ENCODE measurements at places on chromosomes 3 and 15.

DNA sequence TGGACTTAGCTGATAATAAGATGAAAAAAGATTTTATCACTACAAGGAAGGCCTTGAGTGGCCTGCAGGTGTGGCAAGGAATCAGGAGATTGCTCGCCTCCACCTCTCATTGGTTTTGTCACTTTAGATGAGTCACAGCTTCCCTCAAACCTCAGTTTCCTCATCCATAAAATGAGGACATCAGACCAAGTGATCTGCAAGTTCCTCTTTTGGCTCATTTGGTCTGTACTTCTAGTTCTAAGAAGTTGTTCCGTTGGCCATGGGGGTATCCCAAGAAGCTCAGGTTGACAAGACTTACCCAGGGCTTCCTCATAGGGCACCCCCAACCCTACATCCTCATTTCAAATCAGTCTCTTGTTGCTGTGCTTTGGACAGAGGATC lies 254.1 kb downstream of the UACA start:
- no peak for DNase-seq

DNA sequence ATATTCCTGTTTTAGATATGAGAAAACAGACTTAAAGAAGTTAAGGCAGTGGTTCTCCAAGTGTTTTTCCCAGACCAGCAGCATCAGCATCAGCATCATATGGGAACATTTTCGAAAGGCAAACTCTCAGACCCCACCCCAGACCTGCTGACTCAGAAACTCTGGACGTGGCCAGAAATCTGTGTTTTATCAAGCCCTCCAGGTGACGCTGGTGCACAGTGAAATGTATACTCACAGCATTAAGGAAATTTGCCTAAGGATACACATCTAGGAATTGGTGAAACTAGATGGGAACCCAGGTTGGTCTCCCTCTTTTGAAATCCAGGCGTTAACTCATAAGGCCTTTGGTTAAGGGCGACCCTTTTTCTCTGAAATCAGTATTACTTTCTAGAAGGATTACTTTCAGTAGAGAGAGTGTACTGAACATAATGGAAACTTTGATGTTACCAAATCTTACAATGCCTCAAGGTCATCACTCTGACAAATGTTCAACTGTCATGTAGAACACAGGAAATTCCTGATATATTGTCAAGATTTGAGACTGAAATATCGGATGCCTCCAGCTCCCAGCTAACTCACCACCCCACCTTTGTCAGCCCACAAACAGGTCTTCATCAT lies 910.2 kb downstream of the ROBO1 start:
- no peak for DNase-seq

GRCh38 chr15:80562033-80562432 lies 133.1 kb upstream of the ABHD17C start:
- DNase-seq, result no peak

DNA sequence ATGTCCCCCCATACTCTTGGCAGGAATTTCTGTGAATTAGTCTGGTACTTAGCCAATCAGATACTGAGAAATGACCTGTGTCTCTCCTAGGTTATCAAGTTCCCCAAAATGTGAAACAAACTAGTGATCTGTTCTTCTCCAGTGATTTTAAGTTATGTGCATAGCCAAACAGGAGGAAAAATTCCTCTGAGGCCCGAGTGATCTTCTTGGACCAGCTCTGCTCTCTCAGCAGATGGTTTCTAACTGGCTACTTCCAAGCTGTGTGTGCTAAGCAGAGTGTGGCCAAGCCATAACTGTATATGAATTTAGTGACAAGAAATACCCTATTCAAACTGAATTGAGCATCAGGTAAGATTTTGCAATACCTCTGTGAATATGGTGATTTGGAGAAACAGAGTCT lies 89.5 kb downstream of the GREM1 start:
- no peak for DNase-seq

DNA sequence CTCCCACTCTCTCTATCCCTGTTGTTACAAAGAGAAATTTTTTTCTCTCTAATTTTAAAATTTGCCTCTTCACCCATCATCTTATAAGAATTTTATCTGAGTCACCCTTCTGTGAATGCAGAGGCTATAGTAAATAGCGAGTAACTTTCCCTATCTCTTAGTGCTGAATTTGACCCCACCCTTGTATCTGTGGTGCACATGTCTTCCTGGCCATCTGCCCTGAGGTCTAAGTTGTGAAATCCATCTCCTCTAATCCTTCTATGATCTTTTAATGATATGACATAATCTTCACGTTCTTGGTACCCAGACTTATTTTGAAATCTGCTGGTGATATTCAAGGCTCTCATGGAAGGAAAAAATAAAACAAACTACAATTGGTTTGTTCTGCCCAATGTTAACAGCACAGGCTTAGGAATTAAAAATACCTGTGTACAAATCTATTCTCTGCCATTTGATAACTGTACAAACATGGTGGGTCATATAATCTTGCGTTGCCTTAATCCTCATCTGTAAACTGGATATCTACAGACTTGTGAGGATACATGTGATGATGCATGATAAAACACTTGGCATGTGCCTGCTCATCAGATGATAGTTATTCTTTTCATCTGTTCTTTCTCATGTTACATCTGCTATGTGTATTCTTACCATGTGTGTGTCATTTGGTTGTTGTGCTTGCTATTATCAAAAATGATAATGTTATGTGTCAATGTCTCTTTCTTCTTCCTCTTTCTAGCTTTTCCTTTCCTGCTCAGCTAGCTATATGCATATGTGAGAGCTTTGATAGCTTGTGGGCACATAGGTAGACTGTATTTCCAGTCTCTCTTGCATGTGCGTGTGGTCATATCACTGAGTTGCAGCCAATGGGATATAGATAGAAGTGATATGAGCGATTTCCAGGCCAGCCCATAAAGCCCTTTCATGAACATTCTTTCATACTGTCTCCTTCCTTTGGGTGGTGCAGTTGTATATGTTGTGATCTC lies 13.7 kb upstream of the CCR3 start:
- no peak for DNase-seq

GRCh38 chr15:62793752-62794144 lies 248.8 kb upstream of the TPM1 start:
- DNase-seq, result no peak

DNA sequence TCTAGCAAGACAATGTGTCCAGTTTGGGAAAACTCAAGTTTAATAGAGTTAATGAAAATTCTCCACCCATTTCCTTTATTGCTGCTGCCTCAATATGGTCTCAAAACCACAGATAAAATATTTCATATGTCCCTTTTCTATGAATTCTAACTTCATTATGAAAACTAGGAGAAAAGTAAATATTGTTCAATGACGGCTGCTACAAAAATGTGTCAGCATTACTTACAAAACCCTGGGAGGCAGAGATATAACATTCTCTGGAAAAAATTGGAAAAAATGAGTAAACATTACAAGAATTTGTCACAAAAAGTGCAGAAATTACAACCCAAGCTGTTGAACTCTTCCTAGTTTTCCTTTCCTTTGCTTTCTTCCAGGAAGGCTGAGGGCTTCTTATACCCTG lies 22.2 kb upstream of the FBN1 start:
- no peak for DNase-seq

DNA sequence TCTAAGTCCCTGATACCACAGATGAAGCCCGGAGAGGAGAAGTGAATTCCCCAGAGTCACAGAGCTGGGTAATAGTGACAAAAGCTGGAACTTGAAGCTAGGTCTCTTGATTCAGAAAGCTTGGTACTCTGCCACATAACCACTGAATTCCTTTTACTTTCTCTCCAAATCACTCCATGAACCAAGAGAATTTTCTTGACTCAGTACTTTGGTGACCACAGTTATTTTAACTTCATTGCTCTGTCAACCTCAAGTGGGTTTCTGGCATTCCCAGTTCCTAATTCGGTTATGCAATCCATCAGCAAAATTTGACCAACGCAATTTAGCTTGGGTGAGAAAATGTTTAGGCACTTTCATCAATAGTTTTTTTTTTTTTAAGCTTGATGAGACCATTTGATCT lies 61.0 kb upstream of the PPARG start:
- no peak for DNase-seq

DNA sequence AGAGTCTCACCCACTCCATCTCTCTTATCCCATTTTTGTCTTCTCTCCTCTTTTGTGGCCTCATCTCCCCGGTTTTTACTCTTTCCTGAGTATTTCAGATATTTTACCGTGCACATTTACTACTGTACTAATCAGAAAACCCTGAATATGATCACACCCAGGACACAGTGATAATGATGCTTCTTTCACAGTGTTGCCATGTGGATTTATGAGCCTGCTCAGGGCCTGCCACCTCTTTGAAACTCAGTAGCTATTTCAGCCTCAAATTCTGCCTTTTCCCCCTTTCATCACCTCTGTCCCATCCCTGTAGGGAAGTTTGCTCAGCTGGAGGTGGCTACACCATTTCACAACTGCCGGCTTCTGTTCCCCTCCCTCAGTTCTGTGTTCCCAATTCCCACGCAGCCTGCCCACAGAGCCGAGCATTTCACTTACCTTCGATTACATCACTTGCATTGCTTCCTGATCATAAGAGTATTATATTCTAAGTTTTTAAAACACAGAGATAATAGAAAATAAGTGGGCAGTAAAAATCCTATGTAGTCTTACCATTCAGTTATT lies 33.2 kb downstream of the ARNT2 start:
- DNase-seq, result no peak

DNA sequence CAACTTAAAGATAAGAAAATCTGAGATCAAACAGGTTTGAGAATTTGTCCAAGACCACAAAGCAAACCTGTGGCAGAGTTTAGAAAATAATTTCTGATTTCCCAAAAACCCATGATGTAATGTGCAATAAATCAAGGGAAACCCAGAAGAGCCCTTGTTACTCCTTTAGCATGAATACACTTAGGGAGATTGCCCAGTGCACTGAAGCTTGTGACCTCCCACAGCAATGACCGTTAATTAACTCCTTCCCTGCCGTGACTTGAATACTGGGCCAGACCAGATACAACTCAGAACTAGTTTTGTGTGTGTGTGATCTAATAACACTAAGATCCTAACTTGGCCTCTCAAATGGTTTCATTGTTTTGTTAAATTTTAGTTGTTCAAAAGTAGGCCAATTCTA lies 2.5 kb downstream of the PRKAR2A start:
- DNase-seq, result no peak

DNA sequence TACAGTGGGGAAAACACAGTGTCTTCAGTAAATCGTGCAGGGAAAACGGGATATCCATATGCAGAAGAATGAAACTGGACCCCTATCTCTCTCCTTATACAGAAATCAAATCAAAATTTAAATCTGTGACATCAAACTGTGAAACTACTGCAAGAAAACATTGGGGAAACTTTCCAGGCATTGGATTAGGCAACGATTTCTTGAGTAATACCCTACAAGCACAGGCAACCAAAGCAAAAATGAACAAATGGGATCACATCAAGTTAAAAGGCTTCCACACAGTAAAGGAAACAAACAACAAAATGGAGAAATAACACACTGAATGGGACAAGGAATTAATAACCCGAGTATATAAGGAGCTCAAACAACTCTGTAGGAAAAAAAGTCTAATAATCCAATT lies 165.3 kb downstream of the PLCL2 start:
- no peak for DNase-seq

- no peak for DNase-seq
These were observed 73.7 kb downstream of the IGSF11 start for GRCh38 chr3:118960876-118961450.

GRCh38 chr3:70179111-70179510 lies 133.3 kb downstream of the MDFIC2 start:
- DNase-seq, result peak; percentile 1

GRCh38 chr3:46966811-46967210 lies 9.7 kb downstream of the CCDC12 start:
- DNase-seq, result no peak

GRCh38 chr15:91132079-91132478 lies 32.0 kb downstream of the SV2B start:
- no peak for DNase-seq

DNA sequence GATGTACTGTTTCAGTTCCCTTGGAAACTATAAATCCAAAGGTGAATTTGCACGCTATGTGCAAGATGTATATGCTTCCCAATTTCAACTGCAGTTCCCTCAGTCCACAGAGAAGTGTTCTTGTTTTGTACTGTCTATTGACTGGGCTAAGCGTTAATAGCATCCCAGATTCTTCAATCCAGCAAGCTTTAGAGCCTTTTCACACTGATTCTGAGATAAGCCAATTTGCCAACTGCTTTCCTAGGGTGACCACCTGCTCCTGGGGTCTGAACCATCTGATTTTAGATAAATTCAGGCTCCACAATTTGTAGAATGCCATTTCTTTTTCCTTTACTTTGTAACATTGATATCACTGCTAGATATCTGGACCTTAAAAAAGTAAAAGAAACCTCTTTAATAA lies 340.1 kb downstream of the PTPRG start:
- no peak for DNase-seq

DNA sequence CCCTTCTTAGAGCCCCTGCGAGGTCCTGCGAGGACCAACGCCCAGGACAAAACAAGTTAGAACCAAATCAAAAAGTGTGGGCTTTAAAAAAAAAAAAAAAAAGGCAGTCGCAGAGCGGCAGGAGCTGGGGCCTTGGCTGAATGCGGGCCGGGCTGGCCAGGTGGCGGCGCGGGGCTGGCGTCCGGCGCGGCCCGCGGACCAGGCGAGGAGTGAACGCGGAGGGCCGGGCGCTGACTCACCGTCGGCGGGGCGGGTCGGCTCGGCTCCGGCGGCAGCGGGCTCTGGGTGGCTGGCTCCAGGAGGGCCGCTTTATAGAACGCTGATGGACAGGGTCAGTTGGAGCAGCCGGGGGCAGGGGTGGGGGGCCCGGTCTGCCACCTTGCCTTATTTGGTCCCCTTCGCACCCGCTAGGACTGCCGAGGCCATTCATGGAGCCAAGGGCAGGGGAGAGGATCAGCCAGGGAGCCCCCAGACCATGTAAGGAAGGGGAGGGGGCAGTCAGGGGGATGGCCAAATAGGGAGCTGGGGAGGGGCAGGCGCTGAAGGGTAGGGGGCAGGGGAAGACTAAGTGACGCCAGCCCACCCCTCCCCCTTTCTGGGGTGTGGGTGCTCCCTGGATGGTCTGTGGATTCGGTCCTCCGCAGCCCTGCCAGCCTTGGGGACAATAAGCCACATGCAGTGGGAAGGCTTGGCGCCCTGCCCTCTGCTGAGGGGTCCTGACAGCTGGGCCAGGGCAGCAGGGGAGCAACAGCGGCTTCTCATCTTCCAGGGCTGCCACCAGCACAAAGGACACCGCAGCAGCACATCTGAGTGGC lies at the start of gene ACTC1:
Gene ACTC1 (minus strand): TSS at position 283 of the 815 bp plus-strand sequence. CDS start 741 bp downstream, outside the sequence.
- DNase-seq, result no peak

DNA sequence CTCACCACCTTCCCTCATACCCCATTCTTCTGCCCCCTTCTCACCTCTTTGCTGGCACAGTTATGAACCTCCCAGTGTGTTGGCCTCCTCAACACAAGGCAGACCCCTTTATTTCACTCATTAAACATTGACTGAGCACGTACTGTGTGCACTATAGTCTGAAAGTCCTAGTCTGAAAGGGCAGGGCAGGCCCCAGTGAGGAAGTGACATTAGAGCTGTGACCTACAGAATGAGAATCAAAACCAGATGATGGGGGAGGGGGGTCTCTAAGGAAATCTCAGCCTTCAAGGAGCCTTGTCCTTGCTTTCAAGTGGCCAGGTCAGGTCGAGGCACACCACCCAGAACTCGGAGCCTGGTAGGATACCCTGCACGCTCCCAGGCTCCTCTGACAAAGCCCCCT lies 3.5 kb downstream of the SLC28A1 start:
- DNase-seq, result no peak

- DNase-seq, result no peak
These were observed 325.0 kb downstream of the FOXP1 start for GRCh38 chr3:71258526-71258925.
